ENCODE measurements at places on chromosomes 6 and 20. TPM values are rescaled to one million over a fixed set of nuclear protein-coding genes. Genes with fewer than 3 reads are reported as not detected.

FUT9 gene
- not detected for total RNA-seq

SLC16A10 gene
- total RNA-seq: 0.48 TPM

ANGPT4 gene
- 0.01 TPM for total RNA-seq

TTBK1 gene
- total RNA-seq: 0.05 TPM

MUC22 gene
- total RNA-seq: 0.03 TPM

NELFCD gene
- total RNA-seq: 46.2 TPM

C6orf58 gene
- 0.15 TPM for total RNA-seq

RRAGD gene
- total RNA-seq: 3.8 TPM

NRSN1 gene
- total RNA-seq: not detected

LST1 gene
- total RNA-seq: not detected

EDEM2 gene
- total RNA-seq: 48.8 TPM

LY6G6D gene
- not detected for total RNA-seq

CLIC5 gene
- not detected for total RNA-seq

PKIB gene
- total RNA-seq: 0.78 TPM

OR12D3 gene
- total RNA-seq: not detected

Measured in A549 treated with CORT108297 at 1 μM for 4 hours (cell line).